ENCODE measurements at places on chromosomes 5 and 9.

- DNase-seq = no peak
Measured at GRCh38 chr5:57887851-57888621, 405.4 kb upstream of the ACTBL2 start.

DNA sequence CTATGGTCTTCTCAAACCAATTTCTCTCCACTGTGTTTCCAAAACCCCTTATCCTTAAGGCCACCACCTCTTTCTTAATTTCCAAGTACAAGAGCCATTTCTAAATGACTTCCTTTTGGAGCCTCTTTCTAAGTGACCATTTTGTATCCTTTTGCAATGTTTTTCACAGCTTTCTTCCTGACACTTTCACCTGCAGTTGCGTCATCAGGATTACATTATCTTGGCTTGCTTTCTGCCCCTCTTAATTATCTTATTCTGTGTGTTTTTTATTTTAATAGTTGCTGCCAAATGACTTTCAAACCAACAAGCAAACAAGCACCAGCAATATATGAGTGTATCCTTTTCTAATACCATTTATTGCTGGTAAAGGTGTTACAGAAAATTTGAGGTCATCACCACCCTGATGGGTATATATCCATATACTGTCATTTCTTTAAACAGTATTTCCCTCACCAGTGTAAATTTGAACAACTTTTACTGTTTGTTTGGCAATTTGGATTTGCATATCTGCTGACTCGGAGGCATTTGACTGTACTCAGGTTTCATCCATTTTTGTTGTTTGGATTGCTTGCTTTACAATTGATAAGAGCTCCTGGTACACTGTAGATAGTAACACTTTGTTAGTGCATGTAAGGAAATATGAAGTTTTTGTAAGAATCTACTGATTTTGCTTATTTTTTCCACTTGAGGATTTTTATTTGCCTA lies 5.4 kb upstream of the ANXA1 start:
- DNase-seq = no peak

DNA sequence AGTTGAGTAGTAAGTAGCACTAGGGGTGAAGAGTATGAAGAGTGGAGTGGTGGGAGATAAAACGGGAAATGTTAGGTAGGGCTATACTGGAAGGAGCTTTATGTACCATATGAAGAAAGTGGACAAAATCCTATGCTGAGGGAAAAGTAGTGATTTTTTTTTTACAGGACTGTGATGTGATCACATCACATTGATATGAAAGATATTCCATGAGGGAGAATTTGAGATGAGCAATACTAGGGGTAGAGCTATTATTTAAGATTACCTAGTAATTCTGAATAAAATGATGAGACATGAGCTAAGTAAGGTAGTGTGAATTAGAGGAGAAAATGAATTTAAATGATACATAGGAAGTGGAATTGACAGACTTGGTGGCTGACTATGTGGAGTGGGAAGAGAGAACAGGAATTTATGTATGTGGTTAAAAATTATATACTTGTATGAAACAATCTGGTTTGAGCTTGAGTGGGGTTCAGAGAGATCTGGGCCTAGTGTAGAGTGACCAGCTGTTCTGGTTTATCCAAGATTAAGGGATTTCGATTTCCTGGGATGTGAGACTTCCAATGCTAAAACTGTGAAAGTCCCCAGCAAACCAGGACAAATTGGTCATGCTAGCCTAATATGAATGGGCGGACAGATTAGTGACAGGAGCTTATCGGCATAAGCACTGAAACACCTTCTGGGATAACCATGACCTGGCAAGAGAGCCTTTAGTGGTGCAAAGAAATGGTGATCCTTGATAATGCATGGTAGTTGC lies 29.3 kb upstream of the STOM start:
- DNase-seq = no peak

DNA sequence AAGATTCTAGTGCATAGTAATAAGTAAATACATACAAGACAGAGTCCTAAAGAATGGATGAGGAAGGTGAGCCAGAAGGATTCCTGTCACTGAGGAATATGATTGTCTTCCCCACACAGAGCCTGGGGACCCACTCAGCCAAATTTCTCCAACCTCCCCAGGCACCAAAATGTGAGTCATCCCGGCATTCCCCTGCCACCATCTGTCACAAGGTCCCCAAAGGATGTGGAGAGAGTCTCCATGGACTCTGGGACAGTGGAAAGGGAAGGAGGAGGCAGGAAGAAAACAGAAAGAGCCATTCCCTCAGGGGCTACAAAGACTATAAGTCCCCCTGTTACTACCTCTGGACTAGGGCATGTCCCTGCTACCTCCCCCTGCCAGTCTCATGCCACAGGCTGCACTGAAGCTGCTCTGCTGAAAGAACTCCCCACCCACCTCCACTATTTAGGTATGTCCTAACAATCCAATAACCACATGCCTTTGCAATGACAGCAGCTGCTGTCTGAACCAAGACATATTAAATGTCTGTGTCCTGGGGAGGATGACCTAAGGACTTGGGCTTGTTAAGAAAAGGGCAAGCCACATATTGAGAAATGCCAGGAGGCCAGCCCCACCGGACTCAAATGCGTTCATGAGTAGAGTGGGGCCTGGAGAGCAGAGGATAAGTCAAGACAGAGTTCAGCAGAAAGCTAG lies 10.7 kb upstream of the OR5C1 start:
- no peak for DNase-seq

GRCh38 chr5:10427201-10427600 lies 14.5 kb upstream of the ROPN1L start:
- no peak for DNase-seq

- DNase-seq = no peak
Measured at GRCh38 chr5:133006653-133007052, 19.7 kb downstream of the ZCCHC10 start.

DNA sequence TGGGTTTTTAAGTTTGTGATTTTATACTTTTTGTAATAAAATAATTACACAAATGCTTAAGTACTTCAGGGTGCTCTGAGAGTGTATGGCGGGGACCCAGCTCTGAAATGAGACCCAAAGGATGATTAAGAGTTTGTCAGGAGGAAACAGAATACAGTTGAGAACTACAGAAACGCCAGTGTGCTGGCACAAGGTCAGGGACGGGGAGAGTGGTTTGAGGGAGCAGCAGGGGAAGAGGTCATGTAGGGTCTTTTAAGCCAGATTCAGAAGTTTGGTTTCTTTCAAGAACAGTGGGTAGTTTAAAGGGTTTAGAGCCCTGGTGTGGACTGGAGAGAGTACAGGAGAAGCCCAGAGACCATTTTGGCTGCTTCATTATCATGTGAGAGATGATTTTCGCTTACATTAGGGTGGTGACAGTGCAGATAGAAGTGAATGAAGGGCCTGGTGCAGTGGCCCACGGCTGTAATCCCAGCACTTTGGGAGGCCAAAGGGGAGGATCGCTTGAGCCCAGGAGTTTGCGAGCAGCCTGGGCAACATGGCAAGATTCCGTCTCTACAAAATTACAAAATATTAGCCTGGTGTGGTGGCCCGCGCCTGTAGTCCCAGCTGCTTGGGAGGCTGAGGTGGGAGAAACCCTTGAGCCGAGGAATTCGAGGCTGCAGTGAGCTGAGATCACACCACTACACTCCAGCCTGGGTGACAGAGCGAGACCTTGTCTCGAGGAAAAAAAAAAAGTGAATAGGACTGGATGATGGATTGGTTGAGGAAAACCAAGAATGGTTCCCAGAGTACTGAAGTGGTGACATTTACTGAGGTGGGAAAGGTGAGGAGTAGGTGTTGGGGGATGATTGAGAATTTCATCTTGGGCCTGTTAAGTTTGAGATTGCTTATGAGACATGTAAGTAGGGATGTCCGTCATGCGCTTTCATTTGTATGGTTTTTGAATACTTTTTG lies 1.4 kb upstream of the ETF1 start:
- peak; percentile 39 for DNase-seq

- DNase-seq = no peak
Measured at GRCh38 chr5:84191281-84191680, 193.4 kb downstream of the EDIL3 start.

- no peak for DNase-seq
Measured at GRCh38 chr5:63495225-63495624, 467.0 kb downstream of the HTR1A start.
